ENCODE measurements at places on chromosomes 2 and 18.

- no peak for DNase-seq
Observed at GRCh38 chr2:28726177-28726576, 25.5 kb upstream of the PPP1CB start.

GRCh38 chr2:43073401-43073825, 153.0 kb downstream of the ZFP36L2 start:
- DNase-seq: no peak

- DNase-seq: no peak
Observed at GRCh38 chr2:152755029-152755428, 36.6 kb downstream of the ARL6IP6 start.

GRCh38 chr2:37464067-37464466, 119.6 kb downstream of the QPCT start:
- DNase-seq: no peak

- DNase-seq: peak; percentile 17
Observed at GRCh38 chr2:98476192-98476868, 31.7 kb downstream of the INPP4A start.

- DNase-seq: no peak
Observed at GRCh38 chr2:169072163-169072925, 3.0 kb downstream of the DHRS9 start.

DNA sequence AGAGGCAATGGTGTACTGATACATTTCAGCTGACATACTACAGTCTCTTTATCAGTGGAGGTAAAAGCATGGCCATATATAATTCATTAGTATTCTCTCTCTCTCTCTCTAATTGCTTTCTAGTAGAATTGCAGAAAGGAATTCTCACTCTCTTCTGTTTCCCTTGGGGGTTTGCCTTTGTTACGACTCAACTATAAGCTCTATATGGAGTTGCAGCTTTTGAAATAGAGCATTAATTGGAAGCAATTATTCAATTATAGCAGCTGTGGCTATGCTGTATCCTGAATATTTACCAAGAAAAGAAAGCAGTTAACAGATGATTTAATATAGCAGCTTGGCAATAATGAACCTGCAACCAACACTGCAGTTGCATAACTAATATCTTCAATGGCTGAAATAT, 132.7 kb upstream of the STON1 start:
- DNase-seq: no peak

DNA sequence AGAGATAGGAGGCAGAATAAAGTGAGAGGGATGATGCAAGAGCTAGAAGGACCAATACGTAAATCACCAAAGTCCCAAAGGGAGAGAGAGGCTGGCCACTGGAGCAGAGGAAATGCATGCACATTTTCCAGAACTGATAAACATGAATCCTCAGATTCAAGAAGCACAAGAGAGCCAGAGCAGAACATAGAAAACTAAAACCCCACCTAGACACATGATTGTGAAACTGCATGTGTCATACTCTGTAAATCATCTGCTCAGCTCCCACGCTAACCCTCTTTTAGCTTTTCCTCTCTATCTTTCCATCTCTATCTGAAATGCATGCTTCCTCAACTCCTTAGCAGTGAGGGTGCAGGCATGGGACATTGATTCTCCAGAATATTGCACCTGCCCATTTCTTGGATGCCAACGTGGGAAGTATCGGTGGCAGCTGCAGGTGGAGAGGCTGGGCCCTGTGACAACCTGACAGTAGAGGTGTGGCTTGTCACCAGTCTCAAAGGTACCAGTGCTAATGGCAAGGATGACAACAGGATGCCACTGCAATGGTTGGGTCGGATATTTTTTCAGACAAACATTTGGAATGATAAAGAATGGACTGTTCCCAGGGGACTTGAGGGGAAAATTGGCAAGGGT, 89.3 kb upstream of the OTOS start:
- no peak for DNase-seq

DNA sequence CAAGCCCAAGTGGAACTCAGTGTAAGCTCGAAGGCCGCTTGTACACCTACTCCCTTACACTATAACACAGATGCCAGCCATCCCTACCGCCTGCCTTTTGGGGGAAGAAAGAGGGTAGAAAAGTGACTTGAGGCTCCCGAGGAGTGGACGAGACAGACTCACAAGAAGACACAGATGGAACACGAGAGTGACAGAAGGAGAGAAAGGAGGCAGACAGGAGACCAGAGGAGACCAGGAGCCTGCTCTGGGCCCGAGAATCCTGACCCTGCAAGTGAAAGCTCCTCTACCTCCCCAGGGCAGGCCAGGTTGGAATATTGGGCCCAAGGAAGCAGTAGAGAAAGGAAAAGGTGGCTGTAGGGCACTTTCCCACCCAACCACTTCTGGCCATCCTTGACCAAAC, 23.4 kb upstream of the TNS1 start:
- DNase-seq: no peak

DNA sequence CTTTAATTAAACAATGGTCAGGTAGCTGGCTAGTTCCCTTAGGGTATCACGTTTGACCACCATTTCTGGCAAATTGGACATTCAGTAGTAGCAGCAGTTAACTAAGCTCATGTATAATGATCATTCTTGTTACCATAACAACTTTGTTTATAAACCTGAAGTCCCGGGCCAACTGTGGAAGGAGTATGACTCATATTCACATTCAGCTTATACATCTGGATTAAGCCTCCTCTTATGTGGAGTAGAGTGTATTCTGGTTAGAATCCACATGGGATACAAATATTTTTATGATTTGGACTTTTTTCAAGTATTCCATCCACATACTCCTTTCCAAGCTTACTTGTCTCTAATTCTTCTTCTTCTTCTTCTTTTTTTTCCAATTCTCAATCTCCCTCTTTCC, 70.3 kb upstream of the ZSWIM2 start:
- no peak for DNase-seq

DNA sequence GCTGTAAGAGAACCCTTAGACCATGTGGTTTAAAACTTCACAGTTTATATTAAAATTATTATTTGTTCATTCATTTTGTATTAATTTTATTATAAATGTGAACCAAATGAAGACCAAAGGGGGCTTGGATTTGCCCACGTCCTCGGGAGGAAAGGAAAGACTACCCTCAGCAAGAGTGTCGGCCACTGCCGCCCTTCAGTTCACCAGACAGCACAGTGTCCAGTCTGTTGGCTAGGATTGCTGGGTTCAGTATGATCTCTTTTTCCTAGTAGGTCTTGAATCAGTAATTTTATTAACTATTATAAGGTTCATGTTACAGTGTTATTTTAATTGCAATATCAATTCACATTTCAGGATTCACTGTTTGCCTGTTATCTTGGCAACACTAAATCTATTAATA, 78.2 kb upstream of the CHRNA1 start:
- DNase-seq: no peak

DNA sequence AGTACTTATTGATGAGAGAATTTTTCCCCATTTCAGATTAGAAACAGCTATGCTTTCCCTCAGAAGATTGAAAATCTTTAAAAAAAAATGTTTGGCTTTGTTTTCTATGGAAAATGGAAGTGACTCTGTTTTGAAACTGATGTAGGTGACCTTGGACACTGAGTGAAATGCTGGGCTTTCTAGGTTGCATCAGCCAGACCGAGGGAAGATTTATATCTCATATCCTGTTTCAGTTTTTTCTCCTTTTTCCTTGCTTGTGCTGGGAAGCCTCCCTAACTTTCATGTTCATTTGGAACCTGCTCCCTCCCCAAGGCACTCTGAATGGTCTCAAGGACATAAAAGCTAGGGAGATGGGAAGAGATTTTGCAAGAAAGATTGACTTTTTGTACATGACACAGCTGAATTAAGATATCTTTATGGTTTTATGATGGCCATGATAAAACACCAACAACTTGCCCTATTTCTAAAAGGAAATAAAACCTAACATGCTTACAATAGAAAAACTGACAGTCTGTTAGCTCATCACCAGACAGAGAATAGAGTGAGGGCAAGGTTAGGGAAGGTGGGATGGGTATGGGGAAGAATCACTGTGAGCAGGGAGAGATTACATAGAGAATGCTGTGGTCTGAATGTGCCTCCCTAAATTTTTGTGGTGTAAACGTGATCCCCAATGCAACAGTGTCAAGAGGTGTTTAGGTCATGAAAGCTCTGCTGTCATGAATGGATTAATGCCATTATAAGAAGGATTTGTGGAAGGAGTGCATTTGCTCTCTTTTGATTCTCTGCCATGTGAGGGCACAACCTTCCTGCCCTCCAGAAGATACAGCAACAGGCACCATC, 249.7 kb downstream of the TPGS2 start:
- DNase-seq: no peak

GRCh38 chr2:176781570-176782217, 430.9 kb upstream of the HNRNPA3 start:
- DNase-seq: no peak

DNA sequence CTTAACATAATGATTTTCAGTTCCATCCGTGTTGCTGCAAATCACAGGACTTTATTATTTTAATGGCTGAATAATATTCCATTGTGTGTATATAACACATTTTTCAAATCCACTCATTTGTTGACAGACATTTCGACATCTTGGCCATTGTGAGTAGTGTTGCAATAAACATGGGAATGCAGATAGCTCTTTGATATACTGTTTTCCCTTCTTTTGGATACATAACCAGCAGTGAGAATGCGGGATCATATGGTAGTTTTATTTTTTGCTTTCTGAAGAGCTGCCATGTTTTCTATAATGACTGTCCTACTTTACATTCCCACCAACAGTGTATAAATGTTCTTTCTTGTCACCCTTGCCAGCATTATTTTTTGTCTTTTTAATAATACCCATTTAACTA, 420.3 kb upstream of the CHAC2 start:
- DNase-seq: no peak

DNA sequence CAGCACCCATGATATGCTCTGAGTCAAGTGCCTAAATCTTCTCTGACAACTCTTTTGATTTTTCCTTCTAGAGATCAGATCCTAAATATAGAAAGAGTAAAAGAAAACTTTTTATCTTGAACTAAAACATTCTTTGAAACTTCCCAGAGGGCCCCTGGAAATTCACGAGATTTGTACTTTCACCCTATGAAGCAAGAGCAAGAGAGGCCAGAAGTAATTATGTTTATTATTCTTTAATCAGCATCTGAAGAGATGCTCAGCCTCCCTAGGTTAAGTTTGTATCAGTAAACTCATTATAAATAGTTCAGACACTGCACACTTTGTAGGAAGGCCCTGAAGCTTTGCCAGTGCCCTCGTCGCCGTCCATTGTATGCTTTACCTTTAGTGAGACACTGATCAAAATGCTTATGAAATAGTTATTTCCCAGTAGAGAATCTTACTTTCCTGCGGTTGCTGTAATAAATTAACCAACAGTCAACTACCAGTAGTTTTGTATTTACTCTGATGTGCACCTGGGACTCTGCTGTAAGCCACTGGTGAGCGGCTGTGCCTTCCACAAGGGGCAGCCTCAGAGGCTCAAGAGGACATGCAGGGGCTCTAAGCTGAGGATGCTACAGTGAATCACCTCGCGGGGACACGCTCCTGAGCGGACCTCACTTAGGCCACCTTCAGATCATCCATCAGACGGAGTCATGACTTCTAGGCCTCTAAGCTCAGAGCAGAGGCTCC, 71.9 kb downstream of the BIN1 start:
- no peak for DNase-seq

DNA sequence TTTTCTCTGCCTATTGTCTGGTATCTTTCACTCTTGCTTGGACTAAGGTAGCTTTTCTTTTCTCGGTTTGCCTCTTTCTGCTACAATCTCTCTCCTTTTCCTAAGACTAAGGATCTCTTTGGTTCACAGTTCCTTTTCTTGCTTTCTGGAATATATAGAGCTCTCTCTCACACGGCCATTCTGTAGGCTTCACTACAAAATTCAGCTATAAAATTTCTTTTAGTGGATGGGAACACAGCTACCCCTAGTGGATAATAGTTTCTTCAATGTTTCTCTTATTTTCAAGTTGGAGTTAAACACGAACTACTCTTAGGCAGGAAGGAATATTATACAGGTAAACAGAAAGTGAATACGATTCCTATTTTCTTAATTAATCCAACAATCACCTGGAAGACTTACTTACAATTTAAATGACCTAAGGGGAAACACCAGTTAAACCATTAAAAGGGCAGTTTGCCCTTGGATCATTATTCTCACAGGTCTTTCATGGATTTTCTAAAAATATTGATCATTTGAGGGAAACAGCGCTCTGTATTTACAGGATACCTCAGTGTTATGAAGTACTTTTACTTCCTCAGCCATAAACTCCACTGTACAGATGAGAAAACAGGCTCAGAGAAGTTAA, 140.5 kb downstream of the LRP2 start:
- DNase-seq: no peak

DNA sequence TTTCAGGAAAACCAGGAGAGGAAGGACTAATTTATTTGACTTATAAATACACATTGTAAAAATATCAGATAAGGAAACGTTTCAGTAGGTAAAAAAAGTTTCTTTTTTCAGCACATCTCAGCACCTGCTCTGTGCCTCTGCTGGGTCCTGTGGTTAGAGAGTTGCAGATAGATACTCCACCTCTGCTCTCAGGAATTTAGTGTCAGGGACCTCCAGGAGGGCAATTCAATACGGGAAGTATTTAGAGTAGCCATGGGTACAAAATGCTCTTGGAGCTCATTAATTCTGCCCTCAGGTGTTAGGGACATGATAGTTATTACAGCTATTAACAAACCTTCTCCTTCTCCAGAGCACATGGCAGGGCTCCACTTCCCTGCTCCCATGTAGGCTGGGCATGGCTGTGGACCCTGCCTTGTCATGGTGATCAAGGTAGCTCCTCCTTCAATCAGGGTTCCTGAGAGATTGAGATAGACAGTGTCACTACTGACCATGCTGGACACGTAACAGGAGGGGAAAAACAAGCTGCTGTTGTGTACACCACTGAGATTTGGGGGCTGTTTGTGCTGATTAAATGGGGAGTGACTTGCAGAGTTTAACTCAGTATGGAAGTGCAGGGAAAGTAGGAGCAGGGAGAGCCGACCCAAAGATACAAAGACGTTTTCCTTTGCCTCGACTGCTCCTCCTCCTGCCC, 185.6 kb upstream of the COPS8 start:
- DNase-seq: no peak

GRCh38 chr2:139686205-139686604, 906.0 kb upstream of the NXPH2 start:
- no peak for DNase-seq

GRCh38 chr18:43389163-43389562, 111.9 kb upstream of the SYT4 start:
- DNase-seq: no peak

- no peak for DNase-seq
Observed at GRCh38 chr2:231411237-231411636, 15.7 kb downstream of the B3GNT7 start.

GRCh38 chr2:33160191-33160590, 213.4 kb downstream of the LTBP1 start:
- DNase-seq: no peak

DNA sequence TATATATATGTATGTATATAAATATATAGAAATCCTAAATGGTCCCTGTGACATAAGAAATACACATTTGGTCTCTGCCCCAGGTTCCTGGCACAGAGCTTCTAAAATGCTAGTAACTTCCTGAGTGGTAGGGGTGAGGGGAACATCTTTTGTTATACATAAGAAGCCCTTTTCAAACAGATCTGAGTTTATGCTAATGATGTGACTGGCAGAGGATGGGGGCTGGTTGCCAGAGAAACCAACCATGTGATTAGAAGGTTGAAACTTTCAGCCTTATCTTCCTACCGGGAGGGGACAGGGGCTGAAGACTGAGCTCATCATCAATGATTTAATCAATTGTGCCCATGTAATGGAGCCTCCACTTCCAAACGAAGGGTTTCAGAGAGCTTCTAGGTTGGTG, 16.3 kb downstream of the MFSD2B start:
- no peak for DNase-seq
